ENCODE measurements at places on chromosomes 4 and X.

DNA sequence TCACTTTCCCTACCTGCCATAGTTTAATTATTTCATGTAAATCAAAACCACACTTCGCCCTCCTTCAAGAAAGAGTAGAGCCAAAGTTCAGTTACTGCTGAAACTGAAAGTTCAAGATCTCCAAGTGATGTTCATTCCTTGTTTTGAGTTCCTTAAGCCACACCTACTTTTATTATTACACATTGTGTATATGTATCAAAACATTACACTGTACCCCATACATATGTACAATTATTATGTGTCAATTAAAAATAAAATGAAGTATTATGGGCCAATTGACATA lies 892.3 kb upstream of the NDST4 start:
- no peak for ATAC-seq

- ATAC-seq: no peak
Observed at GRCh38 chrX:119455264-119455663, 13.0 kb upstream of the SLC25A5 start.

- peak; percentile 89 for ATAC-seq
Observed at GRCh38 chr4:4689694-4690440, 148.0 kb upstream of the STX18 start.

- ATAC-seq: no peak
Observed at GRCh38 chrX:2766906-2767305, 15.1 kb downstream of the XG start.

DNA sequence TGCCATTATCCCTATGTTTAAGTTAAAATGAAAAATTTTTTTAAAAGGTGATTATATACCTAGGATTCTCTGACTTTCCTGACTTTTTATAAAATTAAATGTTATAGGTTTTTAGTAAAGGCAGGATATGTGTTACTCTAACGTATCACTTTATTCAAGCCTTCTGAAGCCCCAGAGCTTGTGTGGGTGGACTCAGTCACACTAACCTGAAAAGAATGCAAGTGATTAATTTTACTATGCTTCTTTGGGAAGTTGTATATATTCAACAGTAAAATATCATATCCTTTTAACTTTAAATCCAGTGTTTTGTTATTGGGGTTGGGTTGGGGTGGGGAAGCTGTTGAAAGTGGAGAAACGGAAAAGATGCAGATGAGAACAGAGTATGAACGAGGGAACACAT lies 22.8 kb downstream of the PDLIM3 start:
- ATAC-seq: no peak

- ATAC-seq: peak; percentile 40
Observed at GRCh38 chr4:132646186-132646585, 502.9 kb upstream of the PCDH10 start.

GRCh38 chrX:136658151-136658550 lies 10.2 kb downstream of the CD40LG start:
- ATAC-seq: peak; percentile 18

- no peak for ATAC-seq
Observed at GRCh38 chrX:130952266-130953043, 49.4 kb upstream of the ENOX2 start.

DNA sequence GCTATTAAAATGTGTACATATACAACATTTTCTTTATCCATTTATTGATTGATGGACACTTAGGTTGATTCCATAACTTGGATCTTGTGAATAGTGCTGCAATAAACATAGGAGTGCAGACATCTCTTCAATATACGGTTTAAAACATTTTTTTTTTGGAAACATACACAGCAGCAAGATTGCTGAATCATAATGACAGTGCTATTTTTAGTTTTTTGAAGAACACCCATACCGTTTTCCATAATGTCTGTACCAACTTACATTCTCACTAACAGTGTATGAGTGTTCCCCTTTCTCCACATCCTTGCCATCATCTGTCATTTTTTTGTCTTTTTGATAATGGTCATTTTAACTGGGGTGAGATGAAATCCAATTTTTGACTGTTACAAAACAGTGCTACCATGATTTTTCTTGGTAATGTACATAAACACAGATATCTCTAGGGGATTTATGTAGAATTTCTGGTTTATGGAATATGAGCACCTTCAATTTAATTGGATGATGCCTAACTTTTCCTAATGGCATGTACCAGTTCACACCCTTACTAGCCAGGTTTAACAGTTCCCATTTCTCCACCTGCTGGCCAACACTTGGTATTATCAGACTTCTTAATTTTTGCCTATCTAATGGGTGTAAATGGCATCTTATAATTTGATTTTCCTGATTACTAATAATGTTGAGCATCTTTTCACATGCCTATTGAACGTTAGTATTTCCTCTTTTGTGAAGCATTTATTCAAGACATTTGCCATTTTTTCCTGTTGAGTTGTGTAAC lies 21.0 kb upstream of the TMSB15B start:
- no peak for ATAC-seq

DNA sequence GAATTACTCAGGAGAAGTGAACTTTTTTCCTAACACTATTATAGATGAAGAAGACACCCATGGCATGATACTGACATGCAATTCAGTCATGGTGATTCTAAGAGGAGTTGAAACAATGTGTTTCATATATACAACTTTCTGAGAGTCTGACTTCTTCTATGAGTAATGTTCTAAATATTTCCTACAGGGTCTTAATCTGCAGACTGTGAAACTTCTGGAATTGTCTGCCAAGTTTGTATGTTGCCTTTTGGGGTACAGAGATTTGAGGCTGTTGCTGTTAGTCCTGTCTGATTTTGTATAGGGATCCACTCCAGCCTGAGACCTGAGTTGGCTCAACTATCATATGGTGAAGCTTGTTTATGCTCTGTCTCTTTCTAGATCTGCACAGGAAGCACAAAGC lies 160.6 kb upstream of the GATB start:
- no peak for ATAC-seq

GRCh38 chrX:73831500-73831899 lies 268.5 kb downstream of the CHIC1 start:
- no peak for ATAC-seq

DNA sequence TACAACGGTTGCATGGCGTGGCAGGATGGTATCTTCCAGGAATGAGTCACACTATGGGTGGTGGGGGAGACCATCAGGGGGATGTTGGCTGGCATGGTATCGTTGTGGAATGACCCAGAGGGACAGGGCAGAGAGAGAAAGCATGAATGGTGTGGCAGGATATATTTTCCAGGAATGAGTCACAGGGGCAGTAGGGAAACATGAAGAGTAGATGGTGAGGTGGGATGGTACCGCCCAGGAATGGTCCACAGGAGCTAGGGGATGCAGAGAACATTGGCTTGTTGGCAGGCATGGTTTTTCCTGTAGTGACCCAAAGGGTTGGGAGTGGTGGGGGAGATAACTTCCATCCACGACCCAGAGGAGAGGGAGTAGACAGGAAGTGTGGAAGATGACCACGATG lies 62.4 kb downstream of the MAOA start:
- no peak for ATAC-seq

- ATAC-seq: peak; percentile 33
Observed at GRCh38 chr4:104491481-104492182, 3.1 kb downstream of the CXXC4 start.

DNA sequence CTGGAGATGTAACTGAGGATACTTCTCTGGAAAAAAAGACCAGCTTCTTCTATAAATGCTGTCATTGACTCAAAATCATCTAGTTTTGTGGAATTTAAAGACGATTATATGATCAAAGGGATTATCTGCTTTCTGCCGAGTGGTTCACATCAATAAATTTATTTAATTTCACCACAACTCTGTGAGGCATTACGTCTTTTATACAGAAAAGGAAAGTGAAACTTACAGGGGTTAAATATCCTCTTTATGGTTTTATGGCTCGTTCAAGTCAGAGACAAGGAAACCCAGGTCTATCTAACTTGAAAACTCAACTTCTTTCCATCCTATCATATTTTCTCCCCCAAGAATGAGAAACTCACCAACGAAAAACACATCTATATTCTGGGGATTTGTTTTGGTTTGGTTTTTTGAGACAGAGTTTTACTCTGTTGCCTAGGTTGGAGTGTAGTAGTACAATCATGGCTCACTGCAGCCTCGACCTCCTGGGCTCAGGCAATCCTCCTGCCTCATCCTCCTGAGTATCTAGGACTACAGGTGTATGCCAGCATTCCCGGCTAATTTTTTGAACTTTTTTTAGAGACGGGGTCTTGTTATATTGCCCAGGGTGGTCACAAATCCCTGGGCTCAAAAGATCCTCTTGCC lies 377.9 kb upstream of the EMCN start:
- ATAC-seq: peak; percentile 78

DNA sequence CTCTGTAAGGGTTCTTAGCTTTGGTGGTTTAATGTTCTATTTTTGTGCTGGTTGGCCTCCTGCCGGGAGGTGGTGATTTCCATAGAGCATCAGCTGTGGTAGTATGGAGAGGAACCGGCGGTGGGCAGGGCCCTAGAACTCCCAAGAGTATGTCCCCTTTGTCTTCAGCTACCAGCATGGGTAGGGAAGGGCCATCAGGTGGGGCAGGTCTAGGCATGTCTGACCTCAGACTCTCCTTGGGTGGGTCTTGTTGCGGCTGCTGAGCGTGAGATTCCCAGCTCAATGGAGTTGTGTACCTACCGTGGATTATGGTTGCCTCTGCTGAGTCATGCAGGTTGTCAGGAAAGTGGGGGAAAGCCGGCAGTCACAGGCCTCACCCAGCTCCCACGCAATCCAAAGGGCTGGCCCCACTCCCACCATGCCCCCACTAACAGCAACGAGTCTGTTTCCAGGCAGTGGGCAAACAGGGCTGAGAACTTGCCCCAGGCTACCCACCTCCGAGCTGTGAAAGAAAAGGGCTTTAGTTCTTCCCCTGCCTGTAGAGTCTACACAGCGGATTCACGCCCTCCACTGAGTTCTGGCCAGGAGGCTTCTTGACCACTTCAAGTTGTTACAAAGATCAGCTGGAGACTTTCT lies 235.9 kb downstream of the RPA4 start:
- ATAC-seq: no peak

- no peak for ATAC-seq
Observed at GRCh38 chr4:133160853-133161252, 11.8 kb downstream of the PCDH10 start.

DNA sequence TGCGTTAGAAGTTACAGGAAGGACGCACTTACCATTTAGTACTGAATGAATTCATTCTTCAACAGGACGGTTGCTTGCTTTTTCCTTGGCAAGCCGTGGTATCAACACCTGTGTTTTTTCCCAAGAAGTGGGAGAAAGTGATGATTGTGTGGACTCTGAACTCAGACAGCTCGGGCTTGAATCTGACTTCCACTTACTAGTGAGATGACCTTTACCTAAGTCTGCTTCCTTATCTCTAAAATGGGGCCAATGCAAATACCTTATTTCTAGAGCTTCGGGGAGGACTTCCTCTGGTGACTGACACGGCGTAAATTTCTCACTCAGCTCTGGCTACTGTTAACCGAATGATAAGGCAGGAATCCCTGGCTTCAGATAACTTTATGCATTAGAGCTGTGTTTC lies 146.8 kb upstream of the RBPJ start:
- ATAC-seq: no peak

- no peak for ATAC-seq
Observed at GRCh38 chr4:74583757-74584156, 138.8 kb downstream of the AREG start.

GRCh38 chrX:8988446-8988845 lies 45.5 kb downstream of the FAM9B start:
- ATAC-seq: peak; percentile 80

DNA sequence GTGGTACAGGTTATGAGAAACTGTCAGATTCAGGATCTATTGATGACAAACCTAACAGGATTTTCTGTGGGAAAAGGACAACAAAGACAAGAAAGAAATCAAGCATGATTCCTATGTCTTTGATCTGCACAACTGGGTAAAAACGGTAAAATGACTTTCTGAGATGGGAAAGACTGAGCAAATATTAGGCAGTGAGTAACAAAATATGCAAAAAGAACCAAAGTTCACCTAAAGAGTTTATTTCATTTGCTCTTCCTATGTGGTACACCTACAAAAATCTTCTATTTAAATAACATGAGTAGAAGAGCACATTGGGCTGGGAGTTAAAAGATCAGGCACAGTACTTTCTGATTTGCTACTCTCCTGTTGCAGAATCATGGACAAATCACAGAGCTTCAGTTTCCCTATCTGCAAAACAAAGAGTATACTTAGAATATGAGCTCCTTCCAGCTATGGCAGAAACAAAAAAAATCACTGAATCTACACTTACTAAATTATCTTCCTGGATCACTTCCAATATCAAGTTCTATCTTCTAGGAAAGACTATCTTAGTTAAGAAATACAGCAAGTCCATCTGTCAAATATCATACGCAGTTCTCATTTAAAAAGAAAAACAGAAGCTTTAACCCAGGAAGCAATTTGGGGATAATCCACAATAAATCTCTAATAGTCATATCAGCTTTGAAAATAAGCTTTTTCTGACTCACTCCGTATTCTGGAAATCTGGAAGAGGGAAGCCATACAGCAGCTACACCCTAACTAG lies 37.4 kb downstream of the NFXL1 start:
- no peak for ATAC-seq

DNA sequence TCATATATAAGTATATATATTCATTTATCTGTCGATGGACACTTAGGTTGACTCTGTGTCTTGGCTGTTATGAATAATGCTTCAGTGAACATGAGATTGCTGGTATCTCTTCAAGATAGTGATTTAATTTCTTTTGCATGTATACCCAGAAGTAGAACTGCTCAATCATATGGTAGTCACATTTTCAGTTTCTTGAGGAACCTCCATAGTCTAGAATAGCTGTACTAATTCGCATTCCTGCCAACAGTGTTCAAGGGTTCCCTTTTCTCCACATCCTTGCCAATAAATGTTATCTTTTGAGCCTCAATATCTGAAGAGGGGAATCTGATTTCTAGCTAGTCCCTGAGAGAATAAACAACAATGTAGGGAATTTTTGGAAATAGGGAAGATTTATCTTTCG lies 32.4 kb upstream of the CCNG2 start:
- no peak for ATAC-seq

DNA sequence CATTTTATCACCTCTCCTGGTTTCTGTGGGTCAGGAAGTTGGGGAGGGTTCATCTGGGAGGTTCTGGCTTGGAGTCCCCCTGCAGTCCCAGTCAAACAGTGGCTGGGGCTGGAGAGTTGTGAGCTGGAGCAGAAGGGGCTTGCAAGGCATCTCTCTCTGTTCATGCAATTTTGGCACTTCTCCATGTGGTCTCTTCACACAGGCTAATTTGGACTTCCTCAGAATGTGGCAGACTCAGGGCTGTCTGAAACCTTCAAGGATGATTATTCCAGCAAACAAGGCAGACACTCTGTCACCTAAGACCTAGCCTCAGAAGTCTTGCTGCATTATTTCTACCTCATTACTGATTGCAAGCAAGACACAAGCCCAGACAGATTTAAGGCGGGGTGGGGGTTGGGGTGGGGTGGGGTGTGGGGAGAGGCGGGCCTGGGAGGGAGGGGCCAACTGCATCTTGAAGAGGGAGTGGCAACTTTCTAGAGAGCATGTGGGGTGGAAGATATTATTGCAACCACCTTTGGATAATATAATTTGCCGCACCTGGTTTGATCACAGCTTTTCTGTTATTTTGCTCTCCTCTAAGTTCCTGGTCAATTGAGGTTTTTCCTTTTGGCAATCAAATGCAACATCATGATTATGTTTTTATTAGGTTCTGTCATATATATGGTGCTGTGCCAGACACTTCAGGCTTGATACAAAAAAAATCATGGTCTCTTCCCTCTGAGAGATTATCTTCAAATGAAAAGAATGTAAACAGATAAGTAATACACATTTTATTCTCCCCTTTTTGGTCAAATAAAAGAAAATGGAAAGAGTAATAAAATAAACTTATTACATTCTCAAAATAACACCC lies 799.5 kb downstream of the RPA4 start:
- ATAC-seq: no peak

- ATAC-seq: peak; percentile 62
Observed at GRCh38 chr4:55546506-55546755, 278 bp downstream of the CLOCK start.

Measured in activated T-helper 17 cell treated with anti-CD3 and anti-CD28 coated beads, Interleukin-2, amount 50 U/mL, for 72 hours (primary cell).